ENCODE measurements at places on chromosomes 4 and X. TPM values are rescaled to one million over a fixed set of nuclear protein-coding genes. Genes with fewer than 3 reads are reported as not detected.

- DNase-seq, result no peak
These were observed 4.8 kb downstream of the NOCT start for GRCh38 chr4:139020384-139020783.

DNA sequence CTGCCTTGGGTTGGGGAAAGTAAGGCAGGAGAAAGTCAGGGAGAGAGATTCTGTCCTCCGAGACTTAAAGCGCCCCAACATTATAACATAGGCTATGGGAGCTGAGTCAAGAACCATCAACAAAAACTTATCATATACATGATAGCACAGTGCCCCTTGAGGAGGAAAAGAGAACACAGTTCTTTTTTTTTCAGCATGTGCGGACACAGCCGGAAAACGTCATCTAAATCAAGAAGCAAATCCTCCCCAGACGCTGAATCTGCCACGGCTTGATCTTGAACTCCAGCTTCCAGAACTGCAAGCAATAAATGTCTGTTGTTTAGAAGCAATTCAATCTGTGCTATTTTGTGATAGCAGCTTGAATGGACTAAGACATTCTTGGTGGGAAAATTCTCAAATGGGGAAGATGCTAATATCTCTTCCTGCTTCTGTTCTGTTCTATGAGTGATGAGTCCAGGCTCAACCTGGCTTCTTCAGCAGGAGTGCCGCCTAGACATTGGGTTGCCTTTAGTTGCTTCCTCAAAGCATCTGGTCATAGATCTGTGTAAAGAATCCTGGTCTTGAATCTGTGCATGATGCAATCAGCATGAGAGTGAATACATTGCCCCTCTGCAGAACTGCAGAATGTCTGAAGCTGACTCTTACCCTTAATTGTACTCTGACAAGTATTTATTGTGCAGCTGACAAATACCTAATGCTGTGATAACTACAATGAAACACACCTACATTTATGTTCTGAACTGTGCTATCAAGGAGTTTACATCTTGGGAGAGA, 549.8 kb upstream of the PRKX start:
- DNase-seq, result no peak

GRCh38 chr4:101784957-101785356, 5.6 kb upstream of the BANK1 start:
- DNase-seq, result no peak

DNA sequence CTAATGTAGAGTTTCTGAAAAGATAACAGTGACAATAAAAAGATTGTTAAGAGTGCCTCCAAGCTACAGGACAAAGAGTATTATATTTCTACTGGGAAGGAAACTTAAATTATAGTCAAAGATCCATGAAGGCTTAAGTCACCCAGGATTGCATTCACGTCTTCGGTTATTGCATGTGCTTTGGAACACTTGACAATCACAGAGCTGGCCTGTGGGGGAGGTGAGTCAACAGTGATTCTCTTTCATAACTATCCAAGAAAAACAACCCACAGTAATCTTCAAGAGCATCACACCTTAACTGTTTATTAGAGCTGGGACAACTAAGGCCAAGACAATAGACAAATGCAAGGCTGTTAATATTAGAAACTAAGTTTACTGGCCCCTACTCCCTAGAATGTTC, 40.3 kb downstream of the PDGFC start:
- no peak for DNase-seq

TDO2 gene
- 0.90 TPM for total RNA-seq

LDB2 gene
- 0.15 TPM for total RNA-seq
